ENCODE measurements at places on chromosomes 5 and 9.

- no peak for ATAC-seq
Observed at GRCh38 chr9:27590651-27591050, 17.4 kb upstream of the C9orf72 start.

DNA sequence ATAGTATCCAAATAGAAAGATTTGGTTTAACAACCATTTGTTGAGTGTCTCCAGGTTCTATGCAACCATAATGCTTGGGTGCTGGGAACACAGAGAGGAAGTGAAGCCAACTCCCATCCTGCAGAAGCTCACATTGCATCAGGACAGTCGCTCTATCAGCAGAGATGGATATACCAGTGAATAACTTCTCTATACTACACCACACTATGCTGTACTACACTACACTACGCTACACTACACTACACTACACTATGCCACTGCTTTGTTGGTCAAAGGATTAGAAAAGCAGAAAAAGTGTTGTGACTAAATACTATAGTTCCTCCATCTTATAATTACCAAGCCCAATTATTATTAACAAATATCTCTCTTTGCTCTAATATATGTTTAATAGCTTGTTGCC, 89.2 kb upstream of the PRRC1 start:
- ATAC-seq: no peak

DNA sequence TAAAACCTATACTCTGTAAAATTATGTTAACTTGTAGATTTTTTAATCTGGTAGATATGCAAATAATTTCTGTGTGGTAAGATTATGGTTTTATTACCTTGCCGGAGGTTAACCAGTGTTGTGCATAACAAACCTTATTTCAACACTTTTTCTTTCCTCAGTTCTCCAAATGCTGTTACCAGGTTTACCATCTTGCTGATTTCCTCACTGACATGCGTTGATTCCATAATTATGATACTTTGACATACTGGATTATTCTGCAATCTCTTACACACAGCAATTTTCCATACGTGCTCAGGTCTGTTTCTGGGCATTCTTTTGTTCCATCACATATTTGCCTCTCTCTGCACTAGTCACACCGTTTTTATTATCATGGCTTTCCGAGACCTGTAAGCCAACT, 77.6 kb downstream of the TTC39B start:
- ATAC-seq: no peak

DNA sequence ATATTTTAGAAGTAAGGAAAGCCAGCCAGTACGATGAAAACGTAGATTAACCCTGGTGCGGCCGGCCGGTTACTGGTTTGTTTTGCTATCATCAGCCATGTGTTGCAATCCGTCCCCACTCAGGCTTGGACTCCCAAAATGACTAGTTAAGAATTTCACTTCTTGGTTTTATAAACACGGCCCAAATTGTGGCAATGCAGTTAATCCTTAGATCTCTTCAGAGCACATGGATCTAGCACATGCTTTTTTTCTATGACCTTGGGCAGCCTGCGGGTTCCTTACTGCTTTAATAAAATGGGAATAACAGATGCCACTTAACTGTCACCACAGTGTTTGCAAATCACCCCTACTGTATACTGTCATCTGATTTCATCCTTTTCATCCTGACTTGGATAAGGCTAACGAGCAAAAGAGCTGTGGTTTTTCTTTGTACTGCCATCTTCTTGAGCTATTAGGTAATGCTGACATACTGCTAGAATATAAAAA, 1.5 kb downstream of the NDFIP1 start:
- ATAC-seq: peak; percentile 16

GRCh38 chr5:6714226-6715041, 1.2 kb downstream of the TENT4A start:
- ATAC-seq: no peak

DNA sequence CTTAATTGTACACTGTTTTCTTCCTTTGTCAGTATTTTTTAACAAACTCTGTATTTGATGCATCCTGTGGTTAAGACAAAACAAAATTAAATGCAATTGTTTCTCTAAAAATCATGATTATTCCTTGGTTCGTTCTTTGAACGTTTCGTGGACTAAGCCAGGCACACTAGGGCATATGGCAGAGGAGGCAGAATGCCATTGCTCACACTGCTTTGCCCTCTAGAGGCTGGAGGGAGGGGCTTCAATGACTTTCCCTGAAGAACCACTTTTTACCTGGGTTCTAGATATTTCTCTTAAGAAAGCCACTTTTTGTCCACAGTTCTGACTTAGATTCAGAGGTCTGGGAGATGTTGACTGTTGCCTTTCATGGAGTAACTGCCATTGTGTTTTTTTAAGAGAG, 236.2 kb upstream of the ADAMTSL1 start:
- peak; percentile 55 for ATAC-seq

GRCh38 chr9:120830151-120830550, 12.6 kb downstream of the PSMD5 start:
- no peak for ATAC-seq

GRCh38 chr9:14399756-14400657, 86.1 kb upstream of the NFIB start:
- peak; percentile 60 for ATAC-seq

- ATAC-seq: no peak
Observed at GRCh38 chr9:84775056-84775643, 105.6 kb downstream of the NTRK2 start.

GRCh38 chr5:9054821-9055589, 490.9 kb downstream of the SEMA5A start:
- ATAC-seq: peak; percentile 43

GRCh38 chr9:34513567-34514214, 9.1 kb downstream of the ENHO start:
- peak; percentile 48 for ATAC-seq

DNA sequence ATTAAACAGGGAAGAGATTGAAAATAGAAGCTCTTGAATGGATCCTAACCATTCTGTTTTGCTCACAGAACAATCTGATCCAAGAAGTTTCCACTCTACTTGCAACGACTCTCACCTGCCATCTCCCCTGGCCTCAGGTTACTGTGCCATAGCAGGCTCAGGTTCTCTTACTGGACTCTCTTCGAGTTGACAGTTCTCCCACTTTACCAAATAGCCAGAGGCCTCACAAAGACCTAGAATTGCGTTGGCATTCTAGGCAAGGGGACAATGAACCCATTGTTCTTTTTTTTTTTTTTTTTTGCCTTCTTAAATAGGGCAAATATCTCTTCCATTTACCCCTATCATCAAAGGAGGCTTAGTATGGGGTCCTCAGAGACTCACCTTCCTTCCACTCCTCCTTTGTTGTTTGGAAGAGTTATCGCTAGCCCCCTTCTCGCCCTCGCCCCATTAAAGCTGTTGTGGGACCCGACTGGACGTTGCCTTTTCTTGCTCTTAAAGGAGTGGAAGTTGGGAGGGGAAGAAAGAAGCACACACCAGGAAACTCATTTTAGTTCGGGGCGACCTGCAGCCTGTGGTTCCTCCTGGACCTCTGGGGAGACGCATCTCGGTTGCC, 688 bp upstream of the PLPPR1 start:
- ATAC-seq: no peak

DNA sequence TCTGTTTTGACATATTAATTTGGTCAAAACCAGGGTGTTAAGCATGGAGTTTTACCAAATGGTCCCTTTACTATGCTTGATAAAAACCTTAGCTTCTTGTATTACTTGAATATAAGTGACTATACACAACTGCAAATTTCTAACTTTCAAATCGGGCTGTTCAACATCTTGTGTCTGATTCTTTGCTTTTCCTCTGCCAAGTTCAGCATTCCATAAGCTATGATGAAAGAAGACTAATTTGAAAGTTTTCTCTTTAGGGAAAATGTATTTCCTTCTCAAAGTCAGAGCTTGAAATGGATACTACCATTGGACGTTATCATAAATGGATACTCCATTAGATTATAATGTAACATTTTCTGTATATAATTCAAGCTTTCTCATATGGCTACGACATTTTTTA, 792.9 kb downstream of the EFNA5 start:
- no peak for ATAC-seq

DNA sequence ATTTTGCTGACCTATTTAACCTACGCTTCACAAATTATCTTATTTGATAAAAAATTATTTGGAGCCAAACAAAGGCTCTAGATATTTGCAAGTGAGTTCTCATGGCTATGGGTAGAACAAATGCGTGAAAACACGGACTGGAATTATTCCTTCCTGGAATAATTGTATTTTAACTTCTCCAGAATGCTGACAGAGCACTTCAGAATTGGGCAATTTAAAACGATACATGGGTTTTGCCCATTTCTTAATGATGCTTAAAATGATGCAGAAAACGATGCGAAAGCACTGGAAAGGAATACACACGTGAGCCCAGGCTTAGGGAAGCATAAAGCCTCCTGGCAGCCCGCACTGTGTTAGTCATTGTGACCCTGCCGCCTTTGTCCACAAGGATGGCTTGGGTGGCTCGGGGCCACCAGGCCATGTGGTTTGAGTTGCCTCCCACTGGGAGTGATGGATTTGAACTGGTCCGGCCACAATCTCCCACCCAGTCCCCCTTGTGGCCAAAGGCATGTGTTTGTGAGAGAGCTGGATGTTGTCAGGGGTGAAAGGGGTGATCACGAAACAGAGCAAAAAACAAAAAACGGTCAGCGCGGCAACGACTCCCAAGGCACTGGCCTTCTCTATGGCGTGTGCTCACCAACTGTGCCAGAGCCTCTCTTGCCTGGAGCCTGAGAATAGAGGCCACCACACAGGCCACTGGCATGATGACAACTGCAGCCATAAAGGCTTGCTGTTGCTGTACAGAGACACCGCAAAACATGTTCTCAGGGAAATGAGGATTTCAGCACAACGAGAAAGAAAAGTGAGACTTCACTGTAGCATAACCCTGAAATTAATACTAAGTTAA, 234.2 kb upstream of the ADAMTS16 start:
- no peak for ATAC-seq

GRCh38 chr5:132396589-132397031, 27.1 kb downstream of the SLC22A5 start:
- no peak for ATAC-seq

GRCh38 chr5:57745029-57745428, 262.4 kb upstream of the ACTBL2 start:
- ATAC-seq: peak; percentile 53

- ATAC-seq: no peak
Observed at GRCh38 chr5:59922220-59922619, 28.7 kb upstream of the PDE4D start.

GRCh38 chr5:9644630-9645029, 14.5 kb upstream of the TAS2R1 start:
- ATAC-seq: no peak

DNA sequence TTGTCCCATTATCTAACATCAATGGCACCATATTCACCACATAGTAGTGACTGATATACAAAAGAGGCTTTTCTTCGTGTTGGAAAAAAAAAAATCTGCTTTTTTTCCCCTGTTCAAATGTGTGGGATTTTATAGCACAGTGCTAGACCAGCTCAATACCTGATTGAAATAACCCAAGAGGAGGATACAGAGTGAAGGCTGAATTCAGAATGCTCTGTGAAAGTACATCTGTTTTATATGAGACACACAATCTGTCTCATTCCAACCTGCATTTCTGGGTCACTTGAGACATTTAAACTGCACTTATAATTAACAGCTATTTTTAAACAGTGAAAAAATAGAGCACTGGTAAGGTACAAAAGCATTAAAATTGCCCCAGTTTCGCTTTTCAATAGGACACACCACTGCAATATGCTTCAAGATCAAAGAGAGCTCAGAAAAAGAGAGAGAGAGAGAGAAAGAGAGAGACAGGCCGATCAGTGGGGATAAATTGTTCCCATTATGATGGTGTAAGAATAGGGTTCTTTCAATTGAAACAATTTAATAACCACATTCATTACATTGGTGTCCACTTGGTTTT, 179.3 kb downstream of the NR2F1-AS1 start:
- ATAC-seq: no peak

DNA sequence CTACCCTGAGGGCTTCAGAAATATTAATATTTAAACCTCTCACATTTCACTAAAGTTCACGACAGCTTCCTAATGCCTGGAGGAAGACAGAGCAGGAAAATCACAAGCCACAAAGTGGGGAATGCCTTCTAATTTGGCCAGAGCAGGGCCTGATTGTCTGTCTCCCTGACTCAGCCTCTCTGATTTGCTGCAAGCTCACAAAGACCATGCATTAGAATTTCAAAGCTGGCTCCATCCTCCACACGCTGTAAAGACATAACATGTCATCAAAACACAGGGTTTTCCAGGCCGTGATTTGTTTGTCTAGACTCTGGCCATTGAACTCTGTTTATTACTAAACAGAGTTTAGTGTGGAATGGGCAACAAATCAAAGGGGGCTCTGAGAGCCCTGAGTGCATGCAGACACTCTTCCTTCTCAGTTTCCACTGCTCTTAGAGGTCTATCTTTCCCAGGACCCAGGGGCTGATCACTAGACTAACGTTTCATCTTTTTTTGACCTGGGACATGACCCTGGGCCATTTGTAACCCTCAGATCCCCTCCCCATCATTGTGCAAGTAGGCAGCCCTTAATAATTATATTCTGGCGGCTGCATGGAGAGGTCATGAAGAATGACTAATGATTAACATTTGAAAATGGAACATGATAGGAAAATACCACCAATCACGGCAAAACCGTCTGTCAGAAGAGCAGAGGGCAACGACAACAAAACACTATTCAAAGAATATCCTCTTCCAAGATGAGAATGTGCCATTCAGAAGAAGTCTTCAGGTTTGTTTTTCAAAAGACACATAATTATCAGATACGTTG, 140.2 kb downstream of the ENC1 start:
- no peak for ATAC-seq

GRCh38 chr9:89388084-89388867, 70.0 kb downstream of the SECISBP2 start:
- ATAC-seq: no peak

GRCh38 chr5:86679529-86679928, 61.8 kb downstream of the COX7C start:
- ATAC-seq: peak; percentile 92

DNA sequence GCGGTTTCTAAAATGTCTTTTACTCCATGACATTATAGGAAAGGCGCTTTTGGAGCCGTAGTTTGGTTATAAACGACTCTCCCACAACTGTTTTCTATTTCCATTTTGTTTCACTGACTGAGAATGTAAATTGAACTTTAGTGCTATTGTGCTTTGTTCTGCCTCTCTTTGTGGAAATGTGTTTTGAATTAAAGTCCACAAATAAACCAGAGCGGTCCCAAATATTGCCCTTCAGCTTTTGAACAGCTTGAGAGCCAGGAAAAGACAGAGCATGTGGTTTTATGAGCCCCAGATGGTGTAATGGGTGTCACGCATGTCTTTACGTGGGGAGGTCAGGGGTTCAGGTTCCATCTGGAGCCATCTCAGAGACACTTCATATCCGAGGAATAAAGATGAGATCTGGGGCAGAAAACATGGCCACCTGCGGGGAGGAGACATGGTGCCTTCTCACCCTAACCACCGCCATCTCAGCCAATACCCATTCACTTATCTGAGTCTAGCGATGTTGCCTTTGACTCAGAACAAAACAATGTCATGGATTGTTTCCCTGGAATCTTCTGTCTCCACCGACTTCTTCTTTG, 42.5 kb upstream of the ROR2 start:
- ATAC-seq: no peak

All from SK-N-SH treated with all-trans-retinoic acid at 6 μM for 48 hours (cell line).